ENCODE measurements at places on chromosomes 4 and X.

DNA sequence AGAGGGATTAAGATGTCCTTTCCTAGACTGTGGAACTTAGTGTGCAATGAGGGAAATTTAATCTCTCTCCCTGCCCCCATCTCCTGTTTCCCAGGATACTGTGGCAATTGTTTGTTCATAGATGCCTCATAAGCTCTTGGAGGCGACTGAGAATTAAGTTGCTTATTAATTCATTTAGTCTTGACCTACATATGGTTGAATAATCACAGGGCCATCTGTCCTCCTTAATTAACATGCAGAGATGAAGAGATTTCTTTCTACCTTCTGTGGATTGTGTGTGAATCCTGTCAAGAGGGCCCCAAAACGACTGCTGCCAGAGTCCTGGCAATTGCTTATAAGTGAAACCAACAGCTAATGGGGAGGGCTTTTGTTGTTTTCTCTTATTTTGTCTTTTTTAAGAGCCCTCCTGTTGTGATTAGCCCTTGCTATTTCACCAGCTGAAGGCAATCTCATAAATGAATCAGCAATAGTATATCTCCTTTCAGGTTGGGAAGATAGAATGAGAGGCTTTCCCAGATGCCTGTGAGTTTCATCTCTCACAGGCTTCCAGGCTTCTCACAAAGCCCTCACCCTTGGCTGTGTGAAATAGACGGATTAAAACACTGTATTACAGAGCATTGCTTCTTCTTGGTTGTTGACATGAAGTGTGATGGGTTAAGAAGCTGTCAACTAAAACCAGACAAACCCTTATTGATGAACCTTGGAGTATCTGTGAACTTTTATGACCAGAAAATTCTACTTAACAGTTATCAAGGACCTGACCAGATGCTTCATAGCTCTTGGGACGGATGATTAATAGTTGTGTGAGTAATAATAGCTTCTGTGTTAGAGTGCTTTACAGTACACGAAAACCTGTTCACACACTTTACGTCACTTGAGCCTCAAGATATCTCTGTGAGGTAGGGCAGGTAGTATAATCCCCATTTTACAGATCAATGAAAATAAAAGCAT is 58.5 kb downstream of the PGRMC2 start:
- DNase-seq, result no peak

GRCh38 chrX:98067611-98068010 is 1183.9 kb downstream of the RPA4 start:
- no peak for DNase-seq

DNA sequence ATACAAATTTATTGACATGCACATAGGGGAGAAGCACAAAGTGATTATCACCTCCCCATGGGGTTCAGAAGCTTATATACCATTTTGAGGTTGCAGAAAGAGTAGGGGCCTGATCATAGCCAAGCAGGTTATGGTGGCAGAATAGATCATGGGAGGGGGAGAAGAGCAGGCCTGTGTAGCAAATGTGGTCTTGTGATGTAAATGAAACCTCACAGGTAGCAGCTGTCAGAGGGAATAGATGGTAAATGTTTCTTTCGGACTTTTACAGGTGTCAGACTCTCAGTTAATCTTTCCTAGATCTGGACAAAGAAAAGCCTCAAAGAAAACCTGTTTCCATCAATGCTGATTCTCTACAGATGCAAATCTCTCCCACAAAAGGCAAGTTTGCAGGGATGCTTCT is 84.4 kb downstream of the CFAP299 start:
- no peak for DNase-seq

DNA sequence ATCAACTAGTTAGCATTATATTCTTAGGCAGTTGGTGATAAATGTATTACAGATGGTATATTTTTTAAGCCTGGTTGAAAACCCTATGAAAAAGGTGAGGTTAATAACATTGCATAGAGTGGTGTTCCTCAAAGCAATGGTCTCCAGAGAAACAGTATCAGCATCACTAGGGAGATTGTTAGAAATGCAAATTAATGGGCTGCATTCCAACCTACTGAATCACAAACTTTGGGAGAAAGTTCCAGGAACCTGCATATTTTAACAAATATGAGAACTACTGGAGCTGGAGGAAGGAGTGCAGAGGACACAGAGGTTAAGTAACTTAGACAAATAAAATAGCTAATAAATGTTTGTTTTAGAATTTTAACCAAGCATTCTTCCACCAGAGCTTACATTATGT is 166.9 kb upstream of the PCDH10 start:
- DNase-seq, result no peak

DNA sequence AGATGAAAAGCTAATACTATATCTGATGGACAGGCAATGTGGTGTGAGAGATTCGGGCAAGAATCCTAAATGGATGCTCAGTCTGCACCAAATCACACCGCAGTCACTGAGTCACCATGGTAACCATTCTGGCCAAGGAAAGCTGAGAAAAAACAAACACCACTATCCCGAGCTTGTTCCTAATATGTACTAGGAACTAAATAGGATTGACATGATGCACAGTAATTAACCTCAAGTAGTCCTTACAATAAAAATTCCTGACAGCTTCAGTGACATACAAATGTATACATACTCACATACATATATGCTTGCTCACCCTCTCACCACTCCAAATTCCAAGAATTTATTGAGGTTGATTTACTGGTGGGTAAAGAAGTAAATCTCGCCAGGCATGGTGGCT is 1.1 kb upstream of the RAB40A start:
- no peak for DNase-seq

GRCh38 chrX:131729295-131729694 is 185.4 kb downstream of the OR13H1 start:
- DNase-seq, result no peak

DNA sequence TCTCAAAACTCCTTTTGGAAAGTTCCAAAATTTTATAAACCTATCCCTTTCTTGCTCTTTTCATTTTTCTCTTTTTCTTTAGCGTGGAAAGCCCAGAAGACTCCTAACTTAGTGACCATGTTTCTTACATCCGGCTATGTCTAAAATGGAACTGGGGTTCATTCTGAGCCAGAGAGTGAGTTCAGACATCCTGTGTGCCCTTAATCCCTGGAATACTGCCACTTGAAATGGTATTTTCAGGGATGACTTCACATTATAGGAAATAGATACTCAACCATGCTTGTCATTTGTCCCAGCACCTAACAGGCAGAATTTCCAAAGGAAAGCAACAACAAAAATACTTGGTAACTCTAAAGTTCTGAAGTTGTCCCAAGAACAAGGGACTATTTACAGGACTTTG is 379.6 kb downstream of the ARHGAP24 start:
- DNase-seq, result no peak

DNA sequence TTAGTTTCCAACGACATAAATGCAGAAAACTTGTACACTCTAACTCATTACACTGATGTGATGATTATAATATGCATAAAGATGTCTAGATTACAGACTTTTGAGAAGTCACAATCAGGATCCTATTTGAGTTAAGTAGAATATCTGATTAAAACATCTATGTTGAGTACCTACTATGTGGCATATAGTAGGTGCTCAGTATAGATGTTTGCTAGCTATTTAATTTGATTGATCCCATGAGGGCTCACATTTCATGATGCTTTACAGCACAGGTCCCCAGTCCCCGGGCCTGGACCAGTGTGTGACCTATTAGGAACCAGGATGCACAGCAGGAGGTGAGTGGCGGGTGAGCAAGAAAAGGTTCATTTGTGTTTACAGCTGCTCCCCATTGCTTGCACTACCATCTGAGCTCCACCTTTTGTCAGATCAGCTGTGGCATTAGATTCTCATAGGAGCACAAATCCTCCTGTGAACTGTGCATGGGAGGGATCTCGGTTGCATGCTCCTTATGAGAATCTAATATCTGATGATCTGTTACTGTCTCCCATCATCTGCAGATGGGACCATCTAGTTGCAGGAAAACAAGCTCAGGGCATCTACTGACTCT is 33.0 kb upstream of the CXCL8 start:
- no peak for DNase-seq

- no peak for DNase-seq
Measured at GRCh38 chr4:78665216-78665770, 110.9 kb upstream of the BMP2K start.

- no peak for DNase-seq
Measured at GRCh38 chr4:146255463-146255862, 41.1 kb downstream of the REELD1 start.

DNA sequence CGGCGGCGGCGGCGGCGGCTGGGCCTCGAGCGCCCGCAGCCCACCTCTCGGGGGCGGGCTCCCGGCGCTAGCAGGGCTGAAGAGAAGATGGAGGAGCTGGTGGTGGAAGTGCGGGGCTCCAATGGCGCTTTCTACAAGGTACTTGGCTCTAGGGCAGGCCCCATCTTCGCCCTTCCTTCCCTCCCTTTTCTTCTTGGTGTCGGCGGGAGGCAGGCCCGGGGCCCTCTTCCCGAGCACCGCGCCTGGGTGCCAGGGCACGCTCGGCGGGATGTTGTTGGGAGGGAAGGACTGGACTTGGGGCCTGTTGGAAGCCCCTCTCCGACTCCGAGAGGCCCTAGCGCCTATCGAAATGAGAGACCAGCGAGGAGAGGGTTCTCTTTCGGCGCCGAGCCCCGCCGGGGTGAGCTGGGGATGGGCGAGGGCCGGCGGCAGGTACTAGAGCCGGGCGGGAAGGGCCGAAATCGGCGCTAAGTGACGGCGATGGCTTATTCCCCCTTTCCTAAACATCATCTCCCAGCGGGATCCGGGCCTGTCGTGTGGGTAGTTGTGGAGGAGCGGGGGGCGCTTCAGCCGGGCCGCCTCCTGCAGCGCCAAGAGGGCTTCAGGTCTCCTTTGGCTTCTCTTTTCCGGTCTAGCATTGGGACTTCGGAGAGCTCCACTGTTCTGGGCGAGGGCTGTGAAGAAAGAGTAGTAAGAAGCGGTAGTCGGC is 528 bp downstream of the FMR1 start:
- peak; percentile 48 for DNase-seq

- no peak for DNase-seq
Measured at GRCh38 chr4:154606728-154607723, 5.4 kb downstream of the FGG start.

DNA sequence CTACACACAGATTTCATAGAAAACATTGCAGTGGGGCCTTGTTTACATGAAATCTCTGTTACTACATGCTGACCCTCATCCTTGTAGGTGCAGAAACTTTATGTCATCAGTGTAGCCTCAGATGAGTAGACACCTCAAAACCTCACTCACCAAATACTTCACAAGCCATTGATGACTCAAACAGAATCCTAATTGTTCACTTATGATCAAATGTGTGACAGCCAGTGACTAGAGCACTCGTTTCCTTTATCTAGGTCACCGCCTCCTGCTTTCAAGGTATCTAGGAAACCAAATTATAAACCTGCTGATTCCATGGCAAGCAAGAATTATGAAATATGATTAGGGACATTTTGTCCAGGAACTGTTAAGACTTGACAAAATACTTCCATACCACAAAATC is 255.8 kb upstream of the GPRIN3 start:
- no peak for DNase-seq

- DNase-seq, result no peak
Measured at GRCh38 chrX:15748841-15749240, 10.8 kb downstream of the CA5B start.

DNA sequence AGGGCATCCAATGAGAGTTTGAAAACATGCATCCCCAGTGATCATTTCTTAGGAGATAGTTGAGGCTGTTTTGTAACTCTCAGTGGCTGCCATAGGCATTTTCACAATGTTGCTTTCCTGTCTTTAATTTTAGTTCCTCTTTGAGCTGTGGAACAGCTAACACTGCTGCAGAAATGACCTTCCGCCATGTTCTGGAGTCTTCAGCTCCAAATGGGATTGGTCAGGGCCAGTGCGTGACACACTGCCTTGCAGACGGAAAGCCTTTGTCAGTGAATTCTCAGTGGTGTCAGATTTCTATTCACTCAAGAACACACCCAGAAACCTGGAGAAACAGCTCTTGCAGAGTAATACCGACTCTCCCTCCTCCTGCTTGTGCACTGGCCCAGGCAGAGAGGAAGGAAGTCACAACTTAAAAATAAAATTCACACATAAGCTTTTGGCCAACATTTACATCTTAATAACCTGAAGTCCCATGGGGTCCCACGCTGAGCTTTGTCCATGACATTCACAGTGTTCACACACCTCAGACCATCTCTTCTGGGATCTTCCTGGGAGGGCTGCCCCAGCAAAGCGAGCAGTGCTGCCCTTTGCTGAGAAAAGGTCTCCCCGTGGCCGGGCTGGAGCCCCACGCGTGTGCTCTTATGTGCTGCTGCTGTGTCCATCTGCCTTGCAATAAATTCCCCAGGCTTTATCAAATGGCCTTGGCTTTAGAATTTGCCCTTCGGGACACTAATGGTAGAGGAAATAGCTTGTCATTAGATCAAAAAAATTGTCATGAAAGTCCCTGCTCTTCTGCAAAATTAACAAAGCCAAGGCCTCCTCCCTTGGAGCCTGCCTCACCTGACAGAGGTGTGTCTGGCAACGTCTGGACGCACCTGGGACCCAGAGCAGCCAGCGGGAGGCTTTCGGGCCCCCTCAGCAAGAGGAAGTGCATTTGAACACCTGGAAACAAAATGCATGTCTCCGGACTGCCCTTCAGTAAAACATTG is 126.8 kb downstream of the IRF2 start:
- DNase-seq, result no peak

DNA sequence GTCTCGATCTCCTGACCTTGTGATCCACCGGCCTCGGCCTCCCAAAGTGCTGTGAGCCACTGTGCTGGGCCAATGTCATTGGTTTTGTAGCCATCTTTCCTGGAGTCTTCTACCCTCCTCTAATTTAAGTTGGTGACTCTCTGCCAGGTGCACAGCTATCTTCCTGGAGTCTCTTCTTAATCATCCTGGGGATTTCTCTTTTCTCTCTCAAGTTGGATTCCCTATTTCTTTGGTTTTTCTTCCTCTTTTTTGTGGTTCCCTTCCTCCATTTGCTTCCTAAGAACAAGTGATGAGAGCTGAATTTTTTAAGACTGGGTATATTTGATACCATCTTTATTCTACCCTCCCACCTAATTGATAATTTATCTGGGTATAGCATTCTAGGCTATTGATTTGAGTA is 113.8 kb downstream of the SYNPO2 start:
- DNase-seq, result no peak

DNA sequence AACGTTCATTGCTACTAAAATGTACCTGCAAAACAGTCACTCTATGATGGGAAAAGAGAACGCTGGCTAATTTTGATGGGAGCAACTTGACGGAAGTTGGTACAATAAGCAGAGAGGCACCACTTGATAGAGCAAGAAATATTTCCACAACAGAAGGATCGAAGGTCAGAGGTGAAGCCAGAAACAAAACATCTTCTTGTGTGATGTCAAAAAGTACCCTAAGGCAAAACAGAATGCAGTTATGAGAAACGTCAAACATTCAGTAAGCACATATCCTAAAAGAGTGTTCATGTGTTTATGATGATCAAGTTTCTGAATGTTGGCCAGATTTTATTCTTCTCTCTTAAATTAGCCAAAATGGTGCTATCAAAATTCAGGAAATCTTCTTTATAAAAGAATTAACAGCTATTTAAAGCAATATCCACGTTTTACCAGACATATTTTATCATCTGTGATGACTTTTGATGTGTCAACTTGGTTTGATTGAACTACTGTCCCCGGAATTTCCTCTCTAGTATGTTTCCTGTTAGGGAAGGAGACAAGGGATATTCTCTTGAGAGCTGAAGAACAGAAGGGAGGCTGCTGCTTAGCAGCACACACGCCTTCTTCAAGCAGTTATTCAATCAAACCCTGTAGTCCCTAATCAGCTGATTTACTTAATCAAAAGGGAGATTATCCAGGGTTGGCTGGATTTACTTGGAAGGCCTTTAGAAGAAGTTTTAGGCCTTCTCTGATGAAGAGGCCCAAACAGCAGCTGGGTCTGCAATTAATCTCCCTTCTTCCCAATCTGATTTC is 15.7 kb downstream of the AASDH start:
- no peak for DNase-seq
